ENCODE measurements at places on chromosomes 11 and 22.

DNA sequence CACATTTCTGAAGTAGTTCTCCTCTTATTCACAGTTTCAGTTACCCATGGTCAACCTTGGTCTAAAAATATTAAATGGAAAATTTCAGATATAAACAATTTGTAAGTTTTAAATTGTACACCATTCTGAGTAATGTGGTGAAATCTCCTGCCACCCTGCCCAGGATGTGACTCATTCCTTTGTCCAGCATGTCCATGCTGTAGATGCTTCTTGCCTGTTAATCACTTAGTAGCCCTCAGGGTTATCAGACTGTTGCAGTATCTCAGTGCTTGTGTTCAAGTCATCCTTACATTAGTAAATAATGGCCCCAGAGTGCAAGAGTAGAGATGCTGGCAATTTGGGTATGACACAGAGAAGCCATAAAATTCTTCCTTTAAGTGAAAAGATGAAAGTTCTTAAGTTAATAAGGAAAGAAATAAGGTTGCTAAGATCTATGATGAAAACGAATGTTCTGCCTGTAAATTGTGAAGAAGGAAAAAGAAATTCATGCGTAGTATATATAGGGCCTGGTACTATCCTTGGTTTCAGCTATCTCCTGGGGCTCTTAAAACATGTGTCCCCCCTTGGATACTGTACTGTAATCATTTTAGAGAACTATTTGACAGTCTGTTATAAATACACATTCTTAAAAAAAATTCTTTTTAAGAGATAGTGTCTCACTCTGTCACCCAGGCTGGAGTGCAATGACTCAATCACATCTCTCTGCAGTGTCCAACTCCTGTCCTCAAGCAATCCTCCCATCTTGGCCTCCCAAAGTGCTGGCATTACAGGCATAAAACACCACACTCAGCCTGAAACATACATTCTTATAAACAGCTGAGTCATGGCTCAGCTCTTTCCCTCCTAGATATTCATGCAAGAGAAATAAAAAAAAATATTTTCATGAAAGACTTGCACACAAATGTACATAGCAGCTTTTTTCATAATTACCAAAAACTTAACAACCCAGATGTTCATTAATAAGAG lies 31.3 kb downstream of the MTNR1B start:
- DNase-seq, result peak; percentile 13

DNA sequence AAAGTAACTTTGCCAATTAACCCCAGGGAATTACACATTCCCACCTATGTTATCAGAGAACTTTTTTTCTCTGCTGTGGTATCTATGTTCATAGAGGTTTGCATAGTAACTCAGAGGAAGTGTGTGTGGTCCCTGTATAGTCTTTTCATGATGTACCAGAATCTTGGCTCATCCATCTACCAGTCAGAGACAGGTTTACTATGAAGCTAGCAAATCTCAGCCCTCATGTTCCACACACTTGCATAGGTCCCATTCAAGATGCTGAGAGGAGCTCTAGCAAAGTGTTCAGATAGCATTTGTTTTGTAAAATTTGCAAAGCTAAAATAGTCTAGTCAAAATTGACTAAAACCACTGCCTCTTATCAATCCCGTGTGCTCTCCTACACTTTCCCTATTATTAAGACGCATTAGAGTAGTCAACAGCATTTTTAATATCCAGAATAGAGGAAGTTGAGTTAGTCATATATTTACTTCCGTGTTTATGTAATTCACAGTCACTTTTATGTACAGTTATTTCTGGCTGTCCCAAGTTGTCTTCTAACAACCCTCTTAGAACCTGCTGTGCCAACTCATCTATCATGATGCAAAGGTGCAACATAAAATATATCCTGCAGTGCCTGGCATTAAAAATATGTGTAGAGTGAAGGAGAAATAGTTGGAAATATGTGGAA lies 184.2 kb downstream of the FAM76B start:
- no peak for DNase-seq

- no peak for DNase-seq
These were observed 1330.6 kb downstream of the BRD1 start for GRCh38 chr22:48496987-48497650.

- no peak for DNase-seq
These were observed 326.2 kb upstream of the PDGFD start for GRCh38 chr11:104490182-104490581.

GRCh38 chr11:46431211-46431610 lies 39.6 kb upstream of the CHRM4 start:
- DNase-seq, result no peak

DNA sequence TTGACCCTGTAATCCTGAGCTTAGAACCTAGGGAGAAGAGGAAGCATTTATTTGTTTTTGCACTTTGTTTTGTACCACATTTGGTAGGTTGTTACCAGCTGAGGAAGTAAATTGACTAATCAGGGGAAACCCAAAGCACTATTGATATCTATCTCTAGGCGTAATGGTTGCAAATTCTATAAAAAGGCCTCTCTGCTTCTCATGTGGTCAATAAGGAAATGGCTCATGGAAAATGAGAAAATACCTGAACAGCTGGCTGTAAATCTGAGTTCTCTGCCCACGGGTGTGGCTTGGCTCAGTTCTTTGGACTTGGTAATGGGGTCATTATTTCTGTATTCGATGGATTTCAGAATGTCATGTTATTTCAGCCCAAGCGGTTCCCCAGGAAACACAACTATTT lies 42.4 kb downstream of the BARX2 start:
- no peak for DNase-seq

Data from erythroblast (primary cell).